DMS79 (cell line): ENCODE measurements at places on chromosomes 3 and 15.

DNA sequence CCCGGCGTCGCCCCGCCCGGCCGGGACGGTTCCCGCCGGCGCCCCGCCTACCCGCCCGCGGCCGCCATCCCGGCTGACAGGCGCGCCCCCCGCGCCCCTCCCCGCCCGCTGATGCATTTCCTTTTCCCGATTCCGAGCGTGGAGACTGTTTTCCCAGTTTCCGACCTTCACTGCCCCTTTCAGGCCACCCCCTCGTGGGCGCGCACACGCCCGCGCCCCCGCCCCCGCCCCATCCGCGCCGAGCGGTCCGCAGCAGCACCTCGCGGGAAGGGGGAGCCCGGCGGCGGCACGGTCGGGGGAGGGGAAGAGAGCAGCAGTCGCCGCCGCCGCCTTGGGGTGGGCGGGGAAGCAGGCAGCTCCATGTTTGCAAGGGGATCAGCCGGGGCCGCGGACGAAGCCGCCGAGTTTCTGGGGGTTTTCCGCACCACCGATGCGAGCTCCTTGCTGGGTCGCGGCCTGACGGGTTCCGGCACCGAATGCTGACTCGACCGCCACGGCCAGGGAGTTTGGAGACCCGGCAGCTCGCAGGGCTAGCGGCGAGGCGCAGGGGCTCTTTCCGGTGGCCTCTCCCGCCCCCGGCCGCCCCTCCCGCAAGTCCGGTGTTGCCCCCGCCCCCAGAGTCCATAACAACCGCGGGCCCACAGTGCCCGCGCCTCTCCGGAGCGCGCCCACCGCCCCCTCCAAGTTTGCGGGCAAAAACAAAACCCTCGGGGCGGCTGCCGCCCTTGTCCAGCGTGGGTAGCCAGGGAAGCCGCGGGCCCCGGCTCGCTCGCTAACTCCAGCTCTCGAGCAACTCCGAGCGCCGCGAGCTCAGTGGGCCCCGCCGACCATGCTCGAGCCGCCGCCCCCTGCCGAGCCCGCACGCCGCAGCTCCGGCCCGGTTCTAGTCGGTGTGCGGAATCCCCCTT lies 3.2 kb upstream of the SIN3A start:
- DNase-seq: no peak

DNA sequence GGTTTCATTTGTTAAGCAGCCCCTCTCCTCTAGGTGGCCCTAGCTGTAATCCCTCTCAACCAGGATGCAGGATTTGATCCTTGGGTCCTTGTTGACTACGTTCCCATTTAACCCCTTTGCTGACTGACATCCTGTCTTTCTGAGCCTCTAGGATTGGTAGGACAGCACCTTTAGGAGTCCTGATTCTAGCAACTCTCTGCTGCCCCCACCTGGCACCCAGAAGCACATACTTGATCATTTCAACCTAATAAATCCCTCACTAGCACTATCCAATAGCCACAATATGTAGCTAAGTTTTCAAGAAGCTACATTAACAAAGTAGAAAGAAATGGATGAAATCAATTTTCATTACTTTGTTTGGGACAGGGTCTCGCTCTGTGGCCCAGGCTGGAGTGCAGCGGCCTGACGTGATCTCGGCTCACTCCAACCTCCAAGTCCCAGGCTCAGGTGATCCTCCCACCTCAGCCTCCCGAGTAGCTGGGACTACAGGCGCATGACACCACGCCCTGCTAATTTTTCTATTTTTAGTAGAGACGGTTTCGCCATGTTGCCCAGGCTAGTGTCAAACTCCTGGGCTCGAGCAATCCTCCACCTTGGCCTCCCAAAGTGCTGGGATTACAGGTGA lies 28.3 kb downstream of the RSL24D1 start:
- DNase-seq: no peak

DNA sequence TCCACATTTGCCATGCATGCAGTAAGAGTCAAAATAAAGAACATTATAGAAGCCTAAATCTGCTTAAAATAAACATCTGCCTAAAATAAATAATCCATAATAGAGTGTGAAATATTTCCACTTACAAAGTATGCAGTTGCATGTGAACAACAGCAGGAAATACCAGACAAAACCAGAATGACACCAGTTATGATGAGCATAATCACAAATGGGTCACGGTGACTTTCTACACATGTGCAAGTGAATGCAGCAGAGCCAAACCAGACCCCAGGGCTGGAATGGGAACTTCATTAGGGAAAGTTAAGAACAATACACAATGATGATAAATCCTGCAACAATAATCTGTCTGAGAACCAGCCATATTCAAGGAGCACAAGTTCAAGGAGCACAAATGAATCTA lies 615.5 kb downstream of the ROBO2 start:
- DNase-seq: no peak

DNA sequence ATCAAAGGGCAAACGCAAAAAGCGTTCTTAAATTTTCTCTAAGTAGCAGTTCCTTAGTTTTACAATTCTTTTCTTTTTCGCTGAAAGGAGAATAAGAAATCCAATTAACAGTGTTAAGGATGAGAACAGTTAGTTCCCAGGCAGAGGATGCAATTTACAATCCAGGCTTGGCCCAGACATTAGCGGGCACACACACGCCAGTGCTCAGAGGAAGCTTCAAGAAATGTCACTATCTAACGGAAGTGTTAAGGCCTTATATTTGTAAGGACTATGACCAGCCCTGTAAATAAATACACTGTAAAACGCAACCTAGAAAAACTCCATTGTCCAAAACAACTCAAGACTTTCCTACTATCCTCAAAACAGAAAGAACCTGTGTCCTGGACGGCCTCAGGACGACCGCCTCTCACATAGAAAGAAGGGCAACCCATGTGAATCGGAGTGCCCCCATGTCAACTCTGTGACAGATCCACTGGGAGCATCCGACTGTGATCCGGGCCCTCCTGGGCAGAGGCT lies 1.3 kb downstream of the ACAP2 start:
- DNase-seq: no peak

DNA sequence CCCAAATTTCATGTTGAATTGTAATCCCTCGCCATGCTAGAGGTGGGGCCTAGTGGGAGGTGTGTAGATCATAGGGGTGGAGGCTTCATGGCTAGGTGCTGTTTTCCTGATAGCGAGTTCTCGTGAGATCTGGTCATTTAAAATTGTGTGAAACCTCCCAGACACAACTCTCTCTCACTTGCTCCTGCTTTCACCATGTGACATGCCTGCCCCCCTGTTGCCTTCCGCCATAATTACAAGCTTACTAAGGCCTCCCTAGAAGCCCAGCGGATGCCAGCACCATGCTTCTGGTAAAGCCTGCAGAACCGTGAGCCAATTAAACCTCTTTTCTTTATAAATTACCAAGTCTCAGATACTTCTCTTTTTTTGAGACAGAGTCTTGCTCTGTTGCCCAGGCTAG lies 36.0 kb downstream of the CCDC54 start:
- DNase-seq: no peak

DNA sequence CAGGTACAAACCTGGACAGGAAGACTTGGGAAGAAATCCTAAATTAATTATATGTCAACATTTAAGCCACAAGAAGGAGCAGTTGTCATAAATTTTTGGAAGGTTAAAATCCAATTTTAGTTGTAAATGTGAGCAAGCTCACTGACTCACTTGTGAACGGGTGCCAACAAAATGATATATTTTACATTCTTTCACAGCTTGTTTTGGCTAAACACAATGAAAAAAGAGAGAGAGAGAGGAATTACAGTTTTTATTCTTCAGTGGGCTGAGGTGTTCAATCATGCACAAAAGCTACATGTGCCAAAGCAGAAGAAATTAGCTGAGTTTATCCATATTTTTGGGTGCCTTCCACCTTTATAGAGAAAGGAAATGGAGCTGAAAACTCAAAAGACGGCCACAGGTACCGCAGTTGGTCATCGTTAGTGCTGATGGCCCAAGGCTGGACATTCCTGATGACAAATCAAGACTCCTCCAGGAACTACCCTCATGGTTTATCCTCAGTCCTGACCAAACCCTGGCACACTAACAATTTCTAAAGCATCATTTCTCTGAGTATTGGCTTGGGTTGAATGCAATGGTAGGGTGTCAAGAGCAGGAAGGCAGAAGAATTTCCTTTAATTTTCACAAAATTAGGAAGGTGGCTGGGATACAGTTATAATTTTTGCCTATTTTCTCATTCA lies 37.6 kb upstream of the WNT5A start:
- DNase-seq: no peak

GRCh38 chr3:73665286-73665685 lies 40.5 kb upstream of the PDZRN3 start:
- DNase-seq: no peak
